ENCODE measurements at places on chromosomes 1 and 21. TPM values are rescaled to one million over a fixed set of nuclear protein-coding genes. Genes with fewer than 3 reads are reported as not detected.
A peak's percentile ranks its signal among the peaks of the same experiment; 100 is the strongest.

DNA sequence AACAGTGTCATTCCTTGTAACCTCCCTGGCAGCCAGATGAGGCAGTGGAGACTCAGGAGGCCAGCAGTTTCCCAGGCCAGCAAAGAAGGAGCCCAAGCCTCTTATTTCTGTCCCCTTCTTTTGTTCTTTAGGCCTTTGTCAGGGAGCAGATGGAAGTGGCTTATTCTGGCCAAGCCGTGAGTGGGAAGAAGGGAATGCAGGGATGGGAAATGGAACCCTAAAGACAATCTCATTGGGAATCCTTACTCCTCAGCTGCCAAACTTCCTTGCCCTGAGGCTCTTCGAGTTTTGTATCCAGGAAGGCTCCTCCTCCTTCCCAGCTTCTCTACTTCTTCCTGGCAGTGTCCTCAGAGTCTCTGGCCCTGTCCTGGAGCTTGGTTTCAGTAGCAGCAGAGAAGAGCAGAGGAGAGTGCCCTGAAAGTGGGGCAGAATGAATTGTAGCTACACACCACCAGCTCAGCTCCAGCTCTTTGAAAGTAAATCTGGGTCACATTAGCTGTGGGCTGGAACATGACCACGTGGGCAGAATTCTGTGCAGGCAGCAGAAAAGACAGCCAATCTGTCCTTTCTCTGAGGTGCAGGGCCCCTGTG, 63.9 kb downstream of the NDUFS5 start:
- DNase-seq = no peak

DNA sequence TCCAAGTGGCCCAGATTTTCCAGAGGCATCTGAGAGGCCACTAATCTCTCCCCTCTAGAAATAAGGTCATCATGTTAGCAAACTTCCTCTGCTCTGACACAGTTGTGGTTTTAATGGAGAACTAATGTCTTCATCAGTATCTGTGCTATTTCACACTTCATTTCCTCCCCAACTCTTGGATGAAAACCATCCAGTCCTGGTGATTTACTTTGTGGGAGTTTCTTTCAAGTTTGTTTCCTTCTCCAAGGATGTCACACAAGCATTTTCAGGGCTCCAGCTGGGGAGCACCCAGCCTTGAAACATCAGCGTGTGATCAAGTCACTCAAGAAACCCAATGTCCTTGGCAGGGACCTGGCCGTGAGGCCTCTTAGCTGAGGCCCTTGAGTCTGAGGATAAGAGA, 38.8 kb downstream of the TBX15 start:
- DNase-seq = peak; percentile 75

GRCh38 chr1:52634111-52634510, 1.1 kb downstream of the SHISAL2A start:
- no peak for DNase-seq

DNA sequence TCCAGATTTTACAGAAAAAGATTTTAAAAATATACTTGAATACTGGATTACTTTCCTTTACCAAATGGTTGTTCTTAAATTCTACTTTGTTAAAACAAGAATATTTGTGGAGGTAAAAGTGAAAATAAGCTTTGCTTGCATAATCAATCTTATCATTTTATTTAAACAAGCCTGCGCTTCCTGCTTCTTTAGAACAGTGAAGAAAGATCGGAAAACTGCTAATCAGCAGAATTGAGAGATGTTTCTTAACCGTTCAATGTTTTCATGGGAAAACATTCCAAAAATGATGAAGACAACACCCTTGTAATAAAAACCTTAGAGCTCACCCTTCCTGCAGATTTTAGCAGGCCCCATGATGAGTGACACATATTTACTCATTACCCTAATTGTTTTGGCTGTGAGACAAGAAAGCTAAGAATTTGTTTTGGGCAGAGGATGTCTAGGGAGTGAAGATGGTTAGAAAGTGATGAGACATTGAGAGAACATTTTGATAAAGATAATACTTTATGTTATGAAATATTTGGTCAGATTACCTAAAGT, 72.6 kb downstream of the TPR start:
- no peak for DNase-seq

- DNase-seq = no peak
Observed at GRCh38 chr1:74222701-74223100, 12.5 kb upstream of the TNNI3K start.

- DNase-seq = no peak
Observed at GRCh38 chr1:64963466-64963865, 2.9 kb downstream of the JAK1 start.

DNA sequence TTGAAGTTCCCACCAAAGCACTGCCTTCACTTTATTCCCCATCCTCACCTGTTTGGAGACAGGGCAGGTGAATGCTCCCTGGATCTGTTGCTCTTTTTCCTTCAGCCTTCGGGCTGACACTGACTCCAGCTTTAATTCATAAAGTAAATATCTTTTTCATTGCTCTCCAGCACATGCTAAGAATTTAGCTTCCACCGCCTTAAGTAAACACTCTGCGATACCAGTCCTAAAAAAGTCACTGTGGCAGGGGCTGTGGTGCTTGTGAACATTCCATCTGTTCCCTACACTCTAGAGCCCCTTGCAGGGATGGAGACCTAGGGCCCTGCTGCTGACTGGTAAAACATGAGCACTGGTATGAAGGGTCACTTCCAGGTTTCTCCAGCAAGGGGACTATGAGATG, 896 bp upstream of the PLA2G2A start:
- DNase-seq = no peak

GRCh38 chr1:60596791-60597750, 485.3 kb upstream of the NFIA start:
- no peak for DNase-seq

DNA sequence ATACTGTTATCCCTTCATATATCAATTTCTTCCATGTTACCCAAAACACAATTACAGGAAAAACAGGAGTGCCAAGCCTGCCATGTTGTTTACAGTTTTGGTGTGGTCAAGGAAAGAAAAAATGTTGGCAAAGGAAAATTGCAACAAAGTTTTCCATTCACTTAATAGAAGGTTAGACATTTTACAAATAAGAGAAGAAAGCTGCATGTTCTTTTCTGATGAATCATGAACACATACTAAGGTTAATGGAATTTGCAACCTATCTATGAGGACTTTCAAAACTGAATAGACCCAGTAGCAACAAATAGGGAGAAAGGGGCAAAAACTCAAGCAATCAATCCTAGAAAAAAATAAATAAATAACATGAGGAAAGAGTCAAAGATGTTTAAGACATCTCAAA, 556.7 kb downstream of the DPYD start:
- no peak for DNase-seq

GRCh38 chr1:225447650-225448089, 19.8 kb upstream of the LBR start:
- DNase-seq = no peak

- no peak for DNase-seq
Observed at GRCh38 chr1:89081005-89081404, 16.0 kb upstream of the GBP1 start.

- DNase-seq = no peak
Observed at GRCh38 chr1:22627331-22627730, 9.1 kb upstream of the C1QA start.

- DNase-seq = no peak
Observed at GRCh38 chr1:177045151-177045550, 119.4 kb downstream of the ASTN1 start.

DNA sequence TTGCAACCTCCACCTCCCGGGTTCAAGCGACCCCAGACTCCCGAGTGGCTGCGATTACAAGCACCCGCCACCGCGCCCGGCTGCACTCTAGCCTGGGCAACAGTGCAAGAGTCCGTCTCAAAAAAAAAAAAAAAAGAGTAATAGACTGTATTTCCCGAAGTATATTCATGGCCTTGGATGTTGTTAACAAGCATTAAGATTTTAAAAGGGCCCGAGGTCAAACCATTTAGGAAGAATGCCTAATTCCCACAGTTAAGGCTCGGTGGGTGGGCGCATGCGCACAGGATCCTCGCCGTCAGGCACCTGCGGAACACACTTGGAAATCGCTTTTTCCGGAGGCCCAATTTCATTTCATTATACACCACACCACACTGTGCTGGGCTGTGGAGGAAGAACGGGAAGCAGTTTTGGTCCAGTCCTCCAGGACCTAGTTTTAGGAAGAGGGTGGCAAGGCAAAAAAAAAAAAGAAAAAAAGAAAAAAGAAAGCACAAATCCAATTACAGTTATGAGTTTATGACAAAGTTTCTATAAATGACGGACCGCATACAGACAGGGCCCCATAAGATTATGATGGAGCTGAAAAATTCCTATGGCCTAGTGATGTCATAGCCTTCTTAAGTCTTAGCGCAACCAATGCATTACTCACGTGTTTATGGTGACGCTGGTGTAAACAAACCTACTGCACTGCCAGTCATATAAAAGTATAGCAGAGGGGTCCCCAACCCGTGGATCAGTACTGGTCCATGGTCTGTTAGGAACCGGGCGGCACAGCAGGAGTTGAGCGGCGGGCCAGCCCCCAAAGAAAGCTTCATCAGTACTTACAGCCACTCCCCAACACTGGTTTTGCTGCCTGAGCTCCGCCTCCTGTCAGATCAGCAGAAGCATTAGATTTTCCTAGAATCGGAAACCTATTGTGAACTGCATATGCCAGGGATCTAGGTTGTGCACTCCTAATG, 38.2 kb downstream of the H3-3A start:
- DNase-seq = no peak

GRCh38 chr1:21149430-21149854, 27.3 kb downstream of the EIF4G3 start:
- peak; percentile 48 for DNase-seq

- DNase-seq = no peak
Observed at GRCh38 chr1:202068596-202068995, 54.1 kb upstream of the GPR37L1 start.

DNA sequence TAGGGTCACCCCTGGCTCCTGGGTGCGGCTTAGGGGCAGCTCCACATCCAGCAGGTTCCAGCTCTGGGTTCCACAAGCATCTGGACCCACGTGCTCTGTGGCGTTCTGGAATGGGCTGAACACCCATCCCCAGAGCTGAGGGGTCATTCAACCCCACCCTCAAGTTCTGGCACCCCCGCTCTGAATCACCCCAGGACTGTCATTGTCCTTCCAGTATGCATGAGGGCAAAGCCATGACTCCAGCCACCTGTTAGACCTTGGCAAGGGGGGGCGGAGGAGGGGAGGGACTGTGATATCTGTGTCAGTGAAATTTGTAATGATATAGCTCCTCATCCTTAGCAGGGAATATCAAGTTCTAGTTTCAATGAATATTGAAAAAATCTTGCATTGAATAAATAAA, 12.3 kb downstream of the INSRR start:
- no peak for DNase-seq

- no peak for DNase-seq
Observed at GRCh38 chr1:67431156-67431765, 1.1 kb upstream of the SERBP1 start.

DNA sequence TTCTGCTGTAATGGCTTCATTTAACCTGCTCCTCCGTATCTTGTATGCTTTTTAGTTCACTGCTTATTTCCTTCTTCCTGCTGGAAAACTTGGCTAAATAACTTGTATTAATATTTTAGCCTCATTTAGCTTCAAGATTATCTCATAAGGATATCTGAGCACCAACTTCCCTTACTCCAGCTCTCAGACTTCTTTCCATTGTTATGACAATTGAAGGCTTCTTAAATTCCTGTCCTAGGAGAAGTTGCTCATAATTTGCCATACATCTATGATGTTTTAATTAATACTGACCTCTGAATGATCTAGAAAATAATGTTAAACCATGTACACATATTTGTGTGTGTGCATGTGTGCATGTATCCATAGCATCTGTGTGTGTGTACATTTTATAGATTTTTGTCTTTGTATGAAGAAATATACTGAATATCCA, 1524.4 kb upstream of the TPTE start:
- no peak for DNase-seq

- no peak for DNase-seq
Observed at GRCh38 chr1:204578867-204579664, 62.9 kb downstream of the MDM4 start.

DNA sequence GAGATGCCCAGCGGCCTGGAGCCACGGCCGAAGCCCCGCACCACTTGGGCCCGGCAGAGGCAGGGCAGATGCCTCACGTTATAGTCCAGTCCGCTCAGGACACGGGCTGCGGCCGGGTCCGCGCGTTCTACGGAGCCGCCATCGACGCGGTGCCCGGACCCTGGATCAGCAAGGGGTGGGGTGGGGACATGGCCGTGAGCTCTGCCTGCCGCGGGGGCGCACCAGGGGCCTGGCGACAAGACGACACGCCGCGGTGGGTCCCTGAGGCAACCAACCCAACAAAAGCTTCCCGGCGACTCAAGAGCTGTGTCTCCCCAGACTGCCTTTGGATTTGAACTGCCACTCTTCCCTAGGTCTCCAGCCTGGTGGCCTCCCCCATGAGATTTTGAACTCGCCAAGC, 211.4 kb upstream of the GREM2 start:
- no peak for DNase-seq

- DNase-seq = no peak
Observed at GRCh38 chr1:9894115-9894514, 16.0 kb downstream of the CTNNBIP1 start.

GRCh38 chr1:15557008-15557407, 27.8 kb downstream of the AGMAT start:
- DNase-seq = no peak

The KLHDC8A gene
- 0.32 TPM for total RNA-seq

The OR6K3 gene
- total RNA-seq = not detected

The SPRR2E gene
- not detected for total RNA-seq

The RBP7 gene
- total RNA-seq = 4.6 TPM

The TYW3 gene
- total RNA-seq = 20.2 TPM

The NBPF6 gene
- not detected for total RNA-seq
